ENCODE measurements at places on chromosomes 5 and 9.

GRCh38 chr9:135049460-135049859 is 38.0 kb upstream of the OLFM1 start:
- DNase-seq, result no peak

GRCh38 chr9:121059513-121059912 is 9.4 kb upstream of the C5 start:
- DNase-seq, result no peak

DNA sequence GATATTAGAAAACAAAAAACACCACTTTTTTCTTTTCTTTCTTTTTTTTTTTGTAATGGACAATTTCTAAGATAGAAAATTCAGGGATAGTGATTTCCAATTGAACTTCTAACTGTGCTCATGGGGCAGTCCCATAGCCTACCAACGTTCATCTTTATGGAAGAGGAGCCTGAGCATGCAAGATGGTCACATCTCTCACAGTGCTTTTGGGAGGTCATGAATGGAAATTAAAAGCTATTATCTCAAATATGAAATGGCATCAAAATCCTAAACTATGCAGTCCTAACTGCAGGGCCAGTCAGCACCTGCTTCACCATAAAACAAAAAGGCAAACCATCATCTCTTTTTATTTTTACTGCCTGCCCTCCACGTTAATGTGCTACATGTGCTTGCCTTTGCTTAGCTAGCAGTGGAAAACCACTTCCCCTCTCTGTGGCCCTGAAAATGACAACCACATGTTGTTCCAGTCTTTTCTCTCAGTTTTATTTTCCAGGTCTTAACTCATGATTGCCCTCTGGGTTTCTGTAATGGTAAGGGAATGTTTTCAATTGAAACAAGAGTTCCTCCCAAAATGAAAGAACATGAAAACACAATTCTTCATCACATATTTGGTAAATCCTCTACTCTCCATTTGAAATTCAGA is 16.7 kb downstream of the IFNB1 start:
- DNase-seq, result peak; percentile 61

- no peak for DNase-seq
Measured at GRCh38 chr9:117494401-117495090, 79.7 kb upstream of the ASTN2 start.

All from fibroblast of skin of back (primary cell).